ENCODE measurements at places on chromosomes 6 and 20. TPM values are rescaled to one million over a fixed set of nuclear protein-coding genes. Genes with fewer than 3 reads are reported as not detected.

The GPR6 gene
- 12.2 TPM for total RNA-seq

The EYS gene
- 1.4 TPM for total RNA-seq

The TREML4 gene
- total RNA-seq: not detected

The SMPDL3A gene
- total RNA-seq: 11.8 TPM

The GCNT2 gene
- total RNA-seq: 21.7 TPM

The PM20D2 gene
- 22.1 TPM for total RNA-seq

The HRH3 gene
- total RNA-seq: 2.3 TPM

The PHACTR1 gene
- 54.7 TPM for total RNA-seq

The SIRPB2 gene
- 0.69 TPM for total RNA-seq

The RIMS1 gene
- 374 TPM for total RNA-seq

The HLA-A gene
- 72.7 TPM for total RNA-seq

The TFAP2D gene
- total RNA-seq: 0.92 TPM
